Inflammatory macrophage treated with lipopolysaccharide for 4 hours (primary cell): ENCODE measurements at places on chromosomes 1 and 21.

DNA sequence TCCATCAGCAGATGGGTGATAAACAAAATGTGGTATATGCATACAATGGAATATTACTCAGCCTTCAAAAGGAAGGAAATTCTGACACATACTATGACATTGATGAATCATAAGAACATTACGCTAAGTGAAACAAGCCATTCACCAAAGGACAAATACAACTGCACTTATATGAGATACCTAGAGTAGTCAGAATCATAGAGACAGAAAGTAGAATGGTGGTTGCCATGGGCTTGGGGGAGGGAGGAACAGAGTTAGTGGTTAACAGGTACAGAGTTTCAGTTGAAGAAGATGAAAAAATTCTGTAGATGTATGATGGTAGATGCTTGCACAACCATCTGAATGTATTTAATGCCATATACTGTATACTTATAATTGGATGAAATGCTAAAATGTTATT lies 39.1 kb upstream of the KCNK2 start:
- no peak for DNase-seq

DNA sequence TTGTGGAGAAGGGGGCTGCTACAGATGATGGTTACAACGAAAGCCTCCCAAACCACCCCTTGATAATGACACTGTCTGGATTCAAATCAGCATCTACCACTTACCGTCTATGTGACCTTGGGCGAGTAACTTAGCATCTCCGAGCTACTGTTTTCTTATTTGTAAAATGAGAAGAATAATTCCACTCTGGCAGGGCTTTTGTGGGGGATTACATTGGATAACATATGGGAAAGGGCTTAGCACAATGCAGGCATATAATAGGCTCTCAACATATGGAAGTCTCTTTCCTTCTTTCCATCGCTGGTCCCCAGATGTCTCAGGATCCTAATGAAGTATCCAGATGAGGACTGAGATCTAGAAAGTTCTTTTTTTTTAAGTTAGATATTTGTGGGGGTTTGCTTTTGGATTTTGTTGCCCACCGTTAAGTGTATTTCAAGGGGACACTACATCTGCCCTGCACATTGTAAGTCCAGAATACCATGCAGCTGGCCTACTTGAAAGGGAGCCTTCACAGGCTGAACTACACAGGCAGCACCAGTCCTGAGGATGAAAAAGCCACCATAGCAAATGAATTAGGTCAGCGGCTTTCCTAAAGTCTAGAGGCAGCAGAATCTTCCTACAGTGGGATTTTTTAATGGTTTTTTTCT lies 172.2 kb upstream of the IRF2BP2 start:
- DNase-seq = no peak

GRCh38 chr1:170714163-170714562 lies 50.2 kb downstream of the PRRX1 start:
- DNase-seq = no peak

DNA sequence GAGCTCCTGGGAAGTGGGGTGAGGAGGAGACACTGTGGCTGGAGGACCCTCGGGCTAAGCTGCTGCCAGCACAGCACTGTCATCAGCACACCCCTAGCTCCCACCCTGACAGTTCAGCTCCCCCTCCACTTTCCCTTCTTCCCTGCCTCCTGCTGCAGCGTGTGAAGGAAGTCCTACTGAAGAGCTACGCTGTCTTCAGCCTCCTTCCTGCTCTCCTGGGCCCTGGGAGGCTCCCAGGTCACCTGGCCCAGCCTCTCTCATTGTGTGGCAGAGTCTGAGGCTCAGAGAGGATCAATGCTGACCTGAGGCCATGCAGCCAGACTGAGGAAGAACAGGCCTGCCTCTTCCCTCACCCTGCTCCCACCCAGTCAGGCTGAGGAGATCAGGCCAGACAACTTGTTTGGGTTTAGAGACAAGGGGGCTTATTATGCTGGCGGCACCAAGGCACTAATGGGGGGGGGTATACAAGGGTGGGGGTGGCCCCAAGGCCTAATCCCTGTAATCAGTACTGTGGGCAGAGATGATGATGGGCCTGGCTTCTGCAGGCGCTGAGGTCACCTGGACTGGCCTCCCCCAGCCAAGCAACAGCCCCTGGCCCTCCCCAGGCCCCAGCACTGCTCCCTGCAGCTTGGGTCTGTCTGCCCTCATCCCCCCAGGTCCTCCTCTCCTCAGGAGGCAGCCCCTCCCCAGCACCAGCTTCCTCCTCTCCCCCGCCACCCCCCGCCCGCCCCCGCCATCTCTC lies 9.1 kb downstream of the NES start:
- no peak for DNase-seq

DNA sequence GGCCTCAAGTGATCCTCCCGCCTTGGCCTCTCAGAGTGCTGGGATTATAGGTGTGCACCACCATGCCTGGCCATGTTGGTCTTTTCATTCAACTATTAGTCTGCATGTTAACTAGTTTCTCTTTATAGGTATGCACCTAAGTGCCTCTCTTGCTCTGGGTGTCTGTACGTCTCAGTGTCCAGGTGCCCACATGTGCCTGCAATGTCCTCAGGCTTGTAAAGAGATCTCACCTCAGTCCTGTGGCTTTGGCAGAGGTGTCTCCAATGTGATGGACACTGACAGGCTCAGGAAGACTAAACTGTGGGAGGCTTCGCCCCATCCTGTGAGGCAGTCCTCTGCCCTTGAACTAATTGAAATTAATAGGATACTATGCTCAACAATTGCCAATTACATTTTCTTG lies 526.3 kb downstream of the PTPRU start:
- no peak for DNase-seq

- no peak for DNase-seq
Measured at GRCh38 chr1:111732718-111733117, 6.5 kb downstream of the INKA2 start.

DNA sequence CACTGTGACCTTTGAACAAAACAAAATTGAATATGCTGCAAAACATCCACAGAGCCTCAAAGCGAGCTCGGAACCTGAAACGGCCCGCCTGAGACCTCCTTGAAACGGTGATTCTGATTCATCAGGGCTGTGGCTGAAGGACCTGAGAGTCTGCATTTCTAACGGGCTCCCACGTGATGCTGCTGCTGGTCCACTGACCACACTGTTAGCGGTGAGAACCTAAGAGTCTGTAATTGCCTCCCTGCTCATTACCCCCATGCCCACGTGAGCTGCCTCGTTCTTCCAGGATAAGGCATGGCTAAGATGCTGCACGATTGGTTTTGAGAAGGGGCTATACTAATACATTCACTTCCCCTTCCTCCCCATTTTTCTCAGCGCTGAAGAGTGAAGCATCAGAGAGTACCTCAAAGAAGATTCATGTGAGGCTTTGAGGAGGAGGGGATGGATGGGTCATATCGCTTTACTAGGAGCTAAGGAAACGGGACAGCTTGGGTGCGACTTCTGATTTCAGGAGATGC lies 9.7 kb downstream of the TLR5 start:
- no peak for DNase-seq

GRCh38 chr21:45164124-45164511 lies 89.7 kb downstream of the ADARB1 start:
- no peak for DNase-seq

DNA sequence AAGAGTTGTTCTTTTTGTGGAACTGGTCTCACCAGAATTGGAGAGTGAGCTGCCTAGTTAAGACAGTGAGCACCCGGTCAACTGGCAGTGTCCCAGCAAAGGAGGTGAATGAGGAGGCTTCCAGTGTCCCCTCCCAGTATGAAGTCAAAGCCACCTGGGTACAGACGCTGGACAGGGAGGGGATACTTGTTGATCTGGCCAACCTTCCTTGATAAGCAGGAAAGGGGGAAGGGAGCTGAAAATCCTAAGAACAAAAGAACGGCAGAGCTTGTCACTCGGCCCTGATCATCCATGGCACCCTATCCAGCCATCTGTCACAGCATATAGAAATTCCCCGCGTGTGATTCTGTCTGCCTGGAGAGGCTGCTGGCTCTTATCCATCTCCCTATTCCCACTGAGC lies 91.5 kb downstream of the SSBP3 start:
- no peak for DNase-seq

- no peak for DNase-seq
Measured at GRCh38 chr1:38614861-38615260, 244.7 kb downstream of the RRAGC start.

DNA sequence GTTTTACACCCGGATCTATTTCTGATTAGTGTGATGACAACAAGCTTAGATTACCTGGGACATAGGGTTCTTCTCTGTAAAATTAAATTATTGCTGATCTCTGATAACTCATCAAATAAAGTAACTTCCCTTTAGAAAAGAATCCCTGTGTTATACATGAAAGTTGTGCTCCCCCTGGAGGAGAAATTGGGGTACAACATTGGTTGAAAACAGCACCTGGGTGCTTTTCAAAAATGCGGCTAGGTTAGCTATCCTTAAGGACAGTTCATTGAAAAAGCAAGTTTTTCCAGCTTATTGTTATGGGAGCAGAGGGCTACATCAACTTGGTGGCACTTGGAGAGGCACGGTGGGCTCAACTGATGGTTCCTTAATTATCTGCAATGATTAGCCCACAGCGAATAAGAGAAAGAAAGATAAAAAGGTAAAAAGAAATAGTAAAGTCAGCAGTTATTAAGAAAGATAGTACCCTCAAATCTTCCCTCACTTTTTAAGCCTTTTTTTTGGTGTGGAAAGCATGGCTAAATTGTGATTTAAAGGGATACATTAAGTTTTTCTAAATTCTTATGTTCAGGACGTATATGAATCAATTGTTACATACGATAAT lies 97.8 kb downstream of the FMN2 start:
- DNase-seq = peak; percentile 37

GRCh38 chr1:210477328-210477924 lies 148.7 kb downstream of the HHAT start:
- no peak for DNase-seq

- no peak for DNase-seq
Measured at GRCh38 chr1:225509376-225509707, 81.5 kb upstream of the LBR start.

DNA sequence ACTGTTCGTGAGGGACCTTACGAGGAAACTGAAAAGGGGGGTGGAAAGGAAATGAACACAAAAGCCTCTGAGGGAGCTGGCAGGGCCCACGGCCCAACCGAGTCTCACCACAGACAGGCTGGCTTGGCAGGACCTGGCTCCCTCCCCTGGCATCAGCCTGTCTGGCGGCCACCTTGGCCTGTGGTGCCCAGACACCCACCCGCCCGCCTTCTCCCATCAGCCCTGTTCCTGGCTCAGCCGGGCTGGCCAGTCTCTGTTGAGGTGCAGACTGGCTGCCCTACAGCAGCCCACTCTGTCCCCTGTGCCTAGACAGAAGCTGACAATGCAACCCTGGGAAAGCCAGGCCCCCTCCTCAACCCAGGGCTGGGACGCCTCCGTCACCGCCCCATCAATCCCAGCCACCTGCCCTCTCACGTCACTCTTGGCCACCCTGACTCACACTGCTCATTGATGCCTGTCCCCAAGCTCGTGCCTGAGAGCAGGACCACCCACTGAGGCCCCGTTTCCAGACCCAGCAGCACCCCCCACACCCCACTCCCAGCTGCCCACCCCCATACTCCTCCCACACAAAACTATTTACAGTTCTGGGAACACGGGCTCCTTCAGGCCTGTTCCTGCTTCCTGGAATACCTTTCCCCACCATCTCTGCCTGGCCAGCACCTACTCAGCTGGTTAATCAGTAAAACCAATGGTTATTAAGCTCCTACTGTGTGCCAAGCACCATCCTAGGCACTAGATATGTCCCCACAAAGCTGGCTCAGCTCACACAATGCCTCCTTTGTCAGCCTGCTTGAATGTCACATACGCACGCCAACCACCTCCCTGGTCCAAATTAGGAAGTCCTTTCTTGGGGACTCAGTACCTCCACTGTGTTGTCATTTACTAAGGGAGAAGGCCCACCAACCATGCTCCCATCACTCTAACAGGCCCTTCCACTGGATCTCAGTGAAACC lies 22.7 kb downstream of the SDC3 start:
- DNase-seq = no peak

- DNase-seq = no peak
Measured at GRCh38 chr1:235051521-235051920, 77.1 kb downstream of the TOMM20 start.

DNA sequence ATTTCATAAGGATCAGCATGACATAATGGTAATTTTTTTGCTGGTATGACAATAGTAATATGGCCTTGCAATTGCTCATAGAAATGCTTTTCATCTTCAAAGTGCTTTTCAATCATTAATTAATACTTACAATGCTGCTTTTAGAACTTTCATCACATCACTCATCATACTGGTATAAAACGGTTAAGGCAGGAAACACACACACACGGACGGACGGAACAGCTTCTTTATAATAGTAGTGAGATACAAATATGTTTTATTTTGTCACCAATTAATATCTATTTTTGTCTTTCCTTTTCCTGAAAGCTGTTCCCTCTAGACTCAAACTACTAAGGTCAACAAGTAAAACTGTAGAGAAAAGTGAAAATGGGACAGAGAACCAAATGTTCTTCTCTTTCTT lies 353.9 kb upstream of the PKN2 start:
- DNase-seq = no peak

DNA sequence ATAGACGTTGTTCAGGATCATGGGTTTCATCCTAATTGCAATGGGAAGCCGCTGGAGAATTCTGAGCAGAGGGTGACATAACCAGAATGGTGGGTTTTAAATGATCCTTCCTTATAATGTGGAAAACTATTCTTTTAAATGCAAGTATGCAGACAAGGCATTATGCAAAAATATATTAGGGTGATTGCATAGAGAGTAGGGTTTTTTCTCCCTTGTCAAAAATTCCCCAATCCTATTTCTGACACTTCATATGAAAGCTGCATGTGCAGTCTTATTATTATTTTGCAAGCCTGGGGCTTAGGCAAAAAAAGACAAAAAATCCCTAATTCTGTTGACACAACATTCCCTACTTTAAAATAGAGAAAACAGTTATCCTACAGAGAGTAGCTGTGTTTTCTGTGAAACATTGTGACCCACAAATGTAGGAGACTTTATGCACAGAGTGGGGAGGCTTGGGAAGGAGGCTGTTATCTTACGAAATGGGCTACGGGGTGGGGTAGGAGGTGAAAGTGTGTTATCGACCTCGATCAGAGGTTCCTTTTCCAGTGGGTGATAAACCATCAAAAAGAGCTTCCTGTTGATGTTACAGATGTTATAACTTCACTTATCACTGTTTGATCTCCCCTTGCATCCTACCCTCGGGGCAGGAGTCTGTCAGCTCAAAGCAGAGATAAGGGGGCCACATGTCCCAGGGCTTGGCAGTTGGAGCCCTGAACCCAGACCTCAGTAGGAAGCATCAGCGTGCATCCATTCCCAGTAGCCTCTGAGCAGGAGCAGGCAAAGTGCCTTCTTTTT lies 27.2 kb downstream of the RHEX start:
- DNase-seq = no peak

GRCh38 chr1:94334764-94335163 lies 83.4 kb upstream of the ABCD3 start:
- DNase-seq = no peak

DNA sequence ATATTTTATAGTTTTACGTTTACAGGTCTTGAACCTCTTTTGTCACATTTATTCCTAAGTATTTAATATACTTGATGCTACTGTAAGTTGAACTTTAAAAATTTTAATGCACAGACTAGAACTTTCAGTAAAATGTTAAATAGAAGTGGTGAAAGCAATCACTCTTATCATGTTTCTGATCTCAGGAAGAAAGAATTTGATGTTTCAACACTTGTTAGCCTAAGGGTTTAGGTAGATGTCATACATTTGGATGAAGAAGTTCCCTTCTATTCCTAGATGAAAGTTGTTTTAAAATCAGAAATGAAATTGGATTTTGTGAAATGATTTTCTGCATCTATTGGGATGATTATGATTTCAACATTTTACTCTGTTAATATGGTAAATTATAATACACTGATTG lies 63.6 kb upstream of the TTLL7 start:
- no peak for DNase-seq
